Gastrocnemius medialis (tissue), 4 donors: ENCODE measurements at places on chromosomes 1 and 21. TPM values are rescaled to one million over a fixed set of nuclear protein-coding genes. Genes with fewer than 3 reads are reported as not detected.

DNA sequence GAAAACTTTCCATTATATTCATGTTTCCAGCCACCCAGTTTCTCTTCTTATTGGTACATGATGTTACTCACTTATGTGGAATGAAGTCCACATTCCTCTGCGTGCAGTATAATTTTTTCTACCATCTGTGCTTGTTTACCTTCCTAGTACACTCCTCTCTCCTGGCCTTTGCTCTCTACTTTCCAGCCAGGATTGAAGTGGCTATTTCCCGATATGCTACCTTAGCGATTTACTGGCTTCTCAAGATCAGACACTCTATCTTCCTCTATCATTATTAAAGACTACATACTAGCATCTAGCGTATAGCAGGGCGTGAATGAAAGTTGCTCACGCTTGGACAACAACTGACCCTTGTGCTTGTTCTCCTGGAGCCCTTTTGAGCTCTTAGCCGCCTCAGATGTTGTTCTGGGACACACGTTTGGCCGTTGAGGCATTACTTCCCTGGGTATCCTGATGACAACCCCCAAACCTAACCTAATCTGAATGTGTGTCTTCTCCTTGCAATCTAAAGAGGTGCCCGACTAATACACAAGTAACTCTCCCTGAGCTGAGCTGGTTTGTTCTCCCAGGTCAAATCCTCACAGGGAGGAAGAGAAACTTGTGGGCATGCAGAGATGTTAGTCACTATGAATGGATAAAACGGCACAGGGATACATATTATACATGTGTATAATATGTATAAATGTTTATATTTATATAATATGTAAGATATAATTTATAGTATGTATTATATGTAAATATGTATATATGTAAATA, 13.4 kb upstream of the MTARC2 start:
- no peak for DNase-seq

GRCh38 chr1:79264285-79264684, 257.8 kb upstream of the ADGRL4 start:
- no peak for DNase-seq

DNA sequence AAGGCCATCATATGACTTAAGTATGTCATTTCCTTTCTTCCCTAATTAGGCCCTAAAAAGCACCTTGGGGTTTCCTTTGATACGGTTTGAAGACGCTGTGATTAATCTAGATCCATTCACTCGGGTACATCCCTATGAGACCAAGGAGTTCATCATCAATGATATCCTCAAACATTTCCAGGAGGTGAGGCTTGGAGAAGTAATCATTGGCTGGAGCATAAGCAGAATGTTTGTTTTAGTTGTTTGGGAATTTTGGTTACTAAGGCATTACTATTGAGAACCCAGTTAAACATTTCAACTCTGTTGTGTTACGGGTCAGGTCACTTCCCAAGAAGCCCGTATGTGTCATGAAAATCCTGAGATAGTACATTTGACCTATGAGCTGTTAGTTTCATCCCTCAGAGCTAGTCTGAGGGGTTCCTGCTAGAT, 185.2 kb downstream of the VPS13D start:
- no peak for DNase-seq

DNA sequence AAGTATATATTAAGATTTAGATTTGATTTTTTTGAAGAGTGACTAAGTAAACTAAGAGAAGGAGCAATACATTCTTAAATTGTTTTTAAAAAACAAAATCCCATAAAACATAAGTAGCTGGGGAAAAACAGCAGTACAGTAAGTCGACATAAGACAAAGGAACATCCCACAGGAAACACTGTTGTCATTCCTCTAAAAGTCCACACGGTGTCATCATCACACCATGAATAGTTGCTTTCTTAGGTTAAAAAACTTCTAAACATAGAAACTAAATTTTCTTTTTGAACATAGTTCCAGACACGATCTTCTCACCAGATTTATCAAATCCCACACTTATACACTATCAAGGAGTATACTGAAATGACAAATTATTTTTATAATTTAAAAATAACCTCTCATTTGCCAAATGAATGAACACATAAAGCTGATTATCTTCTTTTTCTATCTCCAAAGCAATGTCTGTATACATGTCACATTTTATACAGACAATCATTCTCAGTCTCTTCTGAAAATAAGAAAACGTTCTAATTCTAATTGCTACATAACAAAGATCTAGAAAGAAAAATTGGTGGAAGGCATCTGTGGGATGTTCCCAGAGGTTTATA, 15.8 kb downstream of the ODF2L start:
- no peak for DNase-seq

DNA sequence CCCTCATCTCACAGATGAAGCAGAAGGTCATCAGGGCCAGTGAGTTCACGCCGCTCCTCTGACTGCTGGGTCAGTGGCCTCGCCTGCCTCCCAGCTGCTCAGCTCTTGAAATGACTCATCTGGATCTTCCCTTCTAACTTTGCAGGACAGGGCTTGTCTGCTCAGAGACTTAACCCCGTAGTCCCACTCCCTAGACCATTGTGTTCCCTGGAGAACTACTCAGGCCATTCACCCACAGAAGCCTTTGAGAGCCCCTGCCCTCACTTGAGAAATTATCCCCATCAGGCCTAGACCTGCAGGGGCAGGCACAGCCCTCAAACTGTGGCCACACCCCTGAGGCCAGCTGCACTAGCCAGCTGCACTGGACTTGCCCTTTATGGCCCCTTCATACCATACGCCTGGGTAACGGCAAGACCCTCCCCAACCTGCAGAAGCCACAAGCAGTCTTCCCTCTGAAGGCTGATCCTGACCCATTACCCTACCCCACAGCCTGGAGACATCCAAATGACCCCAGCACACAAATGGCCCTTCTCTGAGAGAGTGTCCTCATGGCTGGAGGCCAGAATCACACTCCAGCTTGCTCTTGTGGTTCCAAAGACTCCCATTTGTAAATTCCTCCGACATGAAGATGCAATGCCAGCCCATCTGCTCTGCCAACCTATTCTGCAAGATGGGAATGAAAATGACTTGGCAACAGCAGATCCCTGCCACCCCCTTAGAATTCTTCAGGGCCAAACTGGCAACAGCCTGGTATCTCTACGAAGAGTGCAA, 33.2 kb downstream of the RCSD1 start:
- peak; percentile 46 for DNase-seq

GRCh38 chr1:109252893-109253802, 3.8 kb downstream of the CELSR2 start:
- DNase-seq, result no peak

- DNase-seq, result no peak
Observed at GRCh38 chr1:25360596-25361581, 22.8 kb downstream of the TMEM50A start.

DNA sequence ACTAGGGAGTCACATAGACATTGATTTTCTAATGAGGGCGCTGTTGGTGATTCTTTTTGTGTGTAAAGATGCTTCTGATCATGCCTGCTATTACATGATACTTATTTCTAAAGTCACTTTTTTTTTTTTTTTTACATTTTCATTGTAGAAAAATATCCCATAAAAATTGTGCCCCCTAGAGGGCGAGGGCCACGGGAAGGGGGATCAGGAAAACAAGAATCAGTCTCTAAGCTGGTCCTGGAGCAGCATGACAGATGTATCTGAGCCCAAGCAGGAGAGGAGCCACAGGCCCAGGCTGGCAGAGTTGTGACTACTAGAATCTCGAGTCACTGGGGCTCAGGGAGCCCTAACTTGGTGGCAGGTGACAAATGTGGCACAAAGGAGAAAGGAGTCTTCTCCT, 28.1 kb downstream of the ZSCAN20 start:
- DNase-seq, result no peak

GRCh38 chr1:222530852-222531251, 17.1 kb downstream of the HHIPL2 start:
- no peak for DNase-seq

GRCh38 chr21:37558676-37559211, 192.2 kb downstream of the DYRK1A start:
- no peak for DNase-seq

- no peak for DNase-seq
Observed at GRCh38 chr1:219459351-219460080, 153.4 kb downstream of the ZC3H11B start.

AGMAT gene
- total RNA-seq, result 2.6 TPM

RPAP2 gene
- 12.6 TPM for total RNA-seq

NBPF1 gene
- total RNA-seq, result 13.5 TPM

MCOLN2 gene
- total RNA-seq, result not detected

NEK7 gene
- total RNA-seq, result 98.1 TPM

TSPAN1 gene
- 10.7 TPM for total RNA-seq
